ENCODE measurements at places on chromosomes 1 and 21. TPM values are rescaled to one million over a fixed set of nuclear protein-coding genes. Genes with fewer than 3 reads are reported as not detected.

The LCE1A gene
- total RNA-seq, result not detected

The PRKCZ gene
- 45.9 TPM for total RNA-seq

The MARCKSL1 gene
- 159 TPM for total RNA-seq

The SLAMF7 gene
- total RNA-seq, result not detected

The ACTRT2 gene
- not detected for total RNA-seq

The LRRC7 gene
- total RNA-seq, result 10.6 TPM

The INKA2 gene
- total RNA-seq, result 8.5 TPM

The C1orf185 gene
- not detected for total RNA-seq

The HTR6 gene
- not detected for total RNA-seq

The PROK1 gene
- total RNA-seq, result not detected

The ZSWIM5 gene
- 0.49 TPM for total RNA-seq

The ISG20L2 gene
- total RNA-seq, result 44.1 TPM

The SPRR2G gene
- total RNA-seq, result not detected

The TNFRSF4 gene
- total RNA-seq, result not detected

The MXRA8 gene
- 4.9 TPM for total RNA-seq

The DYNLT5 gene
- total RNA-seq, result not detected

The OR2T29 gene
- not detected for total RNA-seq

The PDZK1 gene
- 90.2 TPM for total RNA-seq

The FAM229A gene
- 2.1 TPM for total RNA-seq

The MAP3K7CL gene
- 8.2 TPM for total RNA-seq

The BTG3 gene
- total RNA-seq, result 28.0 TPM

The RIPK4 gene
- total RNA-seq, result 25.4 TPM

The ELF3 gene
- total RNA-seq, result 116 TPM

The MNDA gene
- not detected for total RNA-seq

The SLC9C2 gene
- not detected for total RNA-seq

The C1orf56 gene
- total RNA-seq, result 4.8 TPM

The AADACL4 gene
- not detected for total RNA-seq

The DBT gene
- 13.3 TPM for total RNA-seq

The FCAMR gene
- total RNA-seq, result not detected

All from Caco-2 (cell line).